ENCODE measurements at places on chromosomes 2 and 18.

DNA sequence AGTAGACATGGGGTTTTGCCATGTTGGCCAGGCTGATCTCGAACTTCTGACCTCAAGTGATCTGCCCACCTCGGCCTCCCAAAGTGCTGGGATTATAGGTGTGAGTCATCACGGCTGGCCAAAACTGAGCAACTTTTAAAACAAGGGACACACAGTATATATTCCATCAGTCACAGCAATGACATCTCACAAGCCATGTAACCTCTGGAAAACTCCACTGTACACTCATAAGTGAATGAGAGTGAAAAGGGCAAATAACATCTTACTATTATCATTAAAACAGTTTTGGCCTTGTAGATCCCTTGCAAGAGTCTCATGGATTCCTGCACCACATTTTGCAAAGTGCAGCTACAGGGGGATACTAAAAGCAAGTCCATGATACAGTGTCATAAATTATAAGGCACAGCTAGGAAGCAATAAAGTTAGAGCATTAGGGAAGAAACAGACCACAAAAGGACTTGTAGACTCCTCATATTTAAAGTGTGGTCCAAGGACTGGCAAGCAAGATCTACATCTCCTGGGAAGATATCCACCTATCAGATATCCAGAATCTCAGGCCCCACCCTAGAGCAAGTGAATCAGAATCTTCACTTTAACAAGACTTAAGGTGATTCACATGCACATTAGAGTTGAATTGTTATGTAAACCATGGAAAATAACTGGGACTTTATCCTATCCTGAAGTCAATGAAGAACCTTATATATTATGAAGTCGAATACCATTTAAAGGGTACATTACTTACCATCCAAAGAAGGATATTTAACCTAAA, 5.7 kb downstream of the SMC6 start:
- DNase-seq, result no peak

- no peak for DNase-seq
These were observed 168.0 kb downstream of the DIS3L2 start for GRCh38 chr2:232129483-232129882.

DNA sequence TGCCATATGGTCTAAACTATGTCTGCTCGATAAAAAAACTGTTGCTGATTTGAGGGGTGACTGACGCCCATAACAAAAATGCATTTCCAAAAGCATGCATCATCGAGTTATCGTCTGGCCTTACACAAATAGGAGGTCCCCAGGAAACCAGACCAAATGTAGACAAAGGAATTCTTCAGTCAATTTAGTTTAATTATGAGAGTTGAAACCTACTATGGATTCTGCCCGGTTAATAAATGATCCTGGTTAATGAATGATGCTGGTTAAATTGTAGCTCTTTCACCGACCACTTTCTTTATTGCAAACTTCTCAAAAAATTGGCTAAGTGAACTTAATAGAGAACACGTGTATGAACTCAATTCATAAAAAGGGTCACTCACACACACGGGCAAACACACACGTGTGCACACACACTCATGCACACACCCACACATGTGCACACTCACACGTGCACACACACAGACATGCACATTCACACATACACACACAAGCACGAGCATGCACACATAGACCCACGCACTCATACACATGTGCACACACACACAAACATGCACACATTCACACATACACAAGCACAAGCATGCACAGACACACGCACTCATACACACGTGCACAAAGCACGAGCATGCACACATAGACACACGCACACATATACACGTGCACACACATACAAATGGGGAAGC, 59.0 kb upstream of the SALL3 start:
- no peak for DNase-seq

DNA sequence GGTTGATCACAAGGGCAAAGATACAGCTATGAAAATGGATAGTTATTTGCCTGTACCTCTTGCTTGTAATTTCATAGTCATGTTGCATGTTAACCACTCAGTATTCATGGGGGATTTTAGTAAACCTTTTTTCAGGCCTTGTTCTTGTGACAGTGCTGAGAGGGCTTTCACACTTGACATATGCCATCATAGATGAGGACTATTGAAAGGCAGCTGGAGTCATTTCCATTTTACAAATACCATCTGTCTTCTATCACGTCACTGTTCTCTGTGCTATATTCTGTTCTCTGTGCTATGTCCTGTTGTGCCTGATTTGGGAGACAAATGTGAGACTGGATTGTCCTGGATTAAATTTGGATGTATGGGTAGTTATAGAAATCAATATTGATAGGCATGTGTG, 131.7 kb downstream of the LYPD6B start:
- DNase-seq, result no peak

- DNase-seq, result no peak
These were observed 24.5 kb upstream of the HPCAL1 start for GRCh38 chr2:10278029-10278762.

DNA sequence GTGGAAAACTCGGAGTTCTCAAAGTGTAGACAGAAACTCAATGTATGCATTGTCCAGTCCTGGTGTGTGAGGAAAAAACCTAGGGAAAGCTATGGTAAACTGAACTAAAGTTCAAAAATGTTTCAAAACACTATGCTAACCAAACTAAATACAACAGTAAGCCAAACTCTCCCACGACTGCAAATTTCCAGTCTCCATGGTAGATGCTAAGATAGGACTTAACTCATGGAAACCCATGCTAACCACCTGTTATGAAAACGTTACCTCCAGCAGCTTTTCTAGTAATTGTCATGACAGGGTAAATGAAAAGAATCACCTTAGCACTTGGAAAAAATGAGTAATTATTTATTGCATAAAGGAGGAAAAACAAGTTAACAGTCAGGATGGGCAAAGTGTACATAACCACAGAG, 135.7 kb upstream of the EPC2 start:
- DNase-seq, result no peak

- DNase-seq, result no peak
These were observed 58.0 kb upstream of the SLC14A2 start for GRCh38 chr18:45557287-45557686.

DNA sequence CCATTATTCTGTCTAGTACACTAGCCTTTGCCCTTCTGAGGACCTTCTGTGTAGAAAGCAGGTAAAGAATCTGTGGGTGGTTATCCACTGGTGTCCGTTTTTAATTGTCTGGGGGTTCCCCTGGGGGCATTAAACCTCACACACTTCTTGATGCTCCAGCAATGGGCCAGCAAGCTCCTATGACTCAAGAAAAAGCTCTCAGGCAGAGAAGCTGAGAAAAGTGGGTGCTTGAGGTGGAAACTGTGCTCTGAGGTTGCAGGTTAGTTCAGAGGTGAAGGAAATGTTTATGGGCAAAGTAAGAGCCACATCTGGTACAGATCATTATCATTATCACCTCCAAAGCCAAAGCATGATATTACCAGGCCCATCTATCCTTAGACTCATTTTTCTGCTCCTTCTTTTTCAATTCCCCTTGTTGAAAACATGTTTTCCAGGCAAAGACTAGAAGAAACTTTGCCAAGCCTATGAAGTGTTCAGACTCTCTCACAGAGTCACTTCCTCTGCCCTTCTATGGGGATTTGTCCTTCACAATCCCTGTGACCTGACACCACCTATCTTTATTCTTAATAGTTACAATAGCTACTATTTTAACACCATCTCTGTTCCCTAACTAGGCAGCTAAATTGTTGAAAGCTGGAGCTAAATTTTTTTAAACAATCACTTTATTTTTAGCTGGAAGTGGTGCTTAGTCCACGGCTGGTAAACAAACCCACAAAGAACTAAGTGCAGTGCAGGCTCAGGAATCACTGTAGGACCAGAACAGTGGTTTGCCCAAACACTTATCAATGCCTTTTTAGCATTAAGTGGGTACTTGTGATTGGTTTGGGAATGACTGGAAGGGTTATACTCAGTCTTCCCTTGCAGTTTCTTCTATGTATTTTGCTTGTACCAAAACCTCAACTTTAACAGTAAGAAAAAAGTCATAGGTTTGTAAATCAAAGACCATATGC, 512.8 kb upstream of the POU3F3 start:
- no peak for DNase-seq

DNA sequence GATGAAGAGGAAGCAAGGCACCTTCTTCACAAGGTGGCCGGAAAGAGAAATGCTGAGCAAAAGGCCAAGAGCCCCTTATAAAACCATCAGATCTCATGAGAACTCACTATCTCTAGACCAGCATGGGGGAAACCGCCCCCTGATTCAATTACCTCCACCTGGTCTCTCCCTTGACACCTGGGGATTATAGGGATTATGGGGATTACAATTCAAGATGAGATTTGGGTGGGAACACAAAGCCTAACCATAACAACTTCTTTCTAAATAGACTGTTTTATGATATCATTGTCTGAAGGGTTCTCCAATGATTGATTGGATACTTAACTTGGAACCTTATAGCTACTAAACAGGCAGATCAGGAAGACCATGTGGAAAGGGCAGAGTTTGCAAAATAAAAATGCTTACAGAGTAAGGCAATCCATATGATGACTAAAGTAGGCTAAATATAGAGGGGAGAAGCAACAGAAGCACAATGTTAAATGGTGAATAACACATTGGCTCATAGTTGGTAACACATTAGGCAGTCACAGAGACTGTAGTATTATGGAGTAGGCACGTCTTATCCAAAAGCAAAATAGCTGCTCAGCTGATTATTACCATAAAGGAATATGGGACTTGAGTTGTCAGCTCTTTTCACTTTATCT, 179.0 kb downstream of the BARD1 start:
- DNase-seq, result no peak

DNA sequence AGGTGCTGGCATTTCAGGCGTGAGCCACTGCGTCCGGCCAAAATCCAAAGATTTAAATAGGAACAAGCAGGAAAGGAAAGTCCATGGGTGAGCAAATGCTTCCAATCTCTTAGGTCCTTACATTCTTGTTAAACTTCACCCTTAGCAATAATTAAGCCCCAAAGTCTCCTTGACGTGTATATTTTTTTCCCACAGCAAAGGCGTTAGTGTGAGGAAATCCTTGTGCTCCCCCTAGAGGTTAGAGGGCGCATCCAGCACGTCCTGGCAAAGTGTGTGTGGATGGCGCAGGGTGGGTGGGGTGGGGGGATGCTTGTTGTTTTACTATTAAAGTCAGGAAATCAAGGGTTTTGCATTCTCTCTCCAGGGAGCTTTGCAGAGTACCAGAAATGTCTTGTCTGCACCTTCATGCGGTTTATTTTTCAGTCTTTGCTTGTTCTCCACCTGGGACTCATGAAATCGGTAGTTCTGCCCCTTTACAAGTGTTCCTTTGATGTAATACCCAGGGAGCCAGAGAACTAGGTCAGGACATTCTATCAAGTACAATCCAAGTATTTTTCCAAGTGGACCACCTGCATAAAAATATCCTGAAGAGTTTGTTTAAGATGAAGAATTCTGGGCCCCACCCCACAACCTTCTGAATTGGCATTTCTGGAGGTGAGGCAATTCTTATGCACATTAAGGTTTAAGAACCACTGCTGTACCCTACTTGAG, 22.2 kb upstream of the ITSN2 start:
- DNase-seq, result peak; percentile 79
